ENCODE measurements at places on chromosomes 7 and 10.

GRCh38 chr7:143287935-143288826 lies at the start of gene CASP2:
TSS of gene CASP2 (plus strand) at chr7:143288351. CDS start at chr7:143288456, 105 bp downstream.
- DNase-seq = peak; percentile 95

DNA sequence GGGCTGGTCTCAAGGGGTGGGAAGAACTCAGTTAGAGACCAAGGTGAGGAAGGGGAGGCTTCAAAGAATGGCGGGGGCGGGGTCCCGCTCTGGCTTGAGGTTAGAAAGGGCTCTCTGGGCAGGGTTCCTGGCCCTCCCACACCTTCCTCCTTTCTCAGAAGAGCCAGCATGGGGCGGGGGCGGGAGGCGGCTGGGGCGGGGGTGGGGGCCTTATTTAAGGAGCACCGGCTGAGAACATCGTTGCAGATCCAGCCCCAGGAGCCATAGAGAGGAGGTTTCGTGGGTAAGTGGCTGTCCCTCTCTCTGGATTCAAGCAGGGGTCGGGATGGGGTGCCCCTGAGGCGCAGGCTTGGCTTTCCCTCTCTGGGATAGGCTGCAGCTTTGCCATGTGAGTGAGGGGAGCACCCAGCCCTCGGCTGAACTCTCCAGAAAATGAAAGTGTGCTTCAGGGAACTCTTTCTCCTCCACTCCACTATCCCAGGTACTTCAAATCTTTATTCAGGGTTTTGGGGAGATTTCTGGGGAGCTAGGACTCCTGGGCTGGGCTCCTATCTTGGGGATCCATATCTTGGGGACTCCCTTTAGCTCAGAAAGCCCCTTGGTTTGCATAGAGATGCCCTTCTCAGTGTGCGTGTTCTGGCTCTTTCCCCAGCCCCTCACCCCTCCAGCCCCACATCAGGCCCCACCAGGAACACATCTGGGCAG lies 3.3 kb upstream of the CUEDC2 start:
- peak; percentile 30 for DNase-seq

DNA sequence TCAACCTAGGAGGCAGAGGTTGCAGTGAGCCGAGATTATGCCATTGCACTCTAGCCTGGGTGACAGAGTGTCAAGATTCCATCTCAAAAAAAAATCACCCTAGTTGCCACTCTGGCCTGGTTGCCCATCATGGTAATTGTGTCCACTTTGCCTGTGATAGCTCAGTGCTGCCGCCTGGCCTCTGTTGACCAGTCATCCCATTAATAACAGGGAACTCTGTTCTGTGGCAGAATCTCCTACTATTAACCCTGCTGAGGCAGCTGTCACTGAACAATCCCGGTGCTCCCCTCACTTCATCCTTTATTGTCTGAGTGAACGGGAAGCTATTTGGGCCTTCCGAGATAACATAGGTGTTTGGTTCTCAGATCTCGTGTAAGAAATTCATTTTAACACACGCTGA lies 14.6 kb downstream of the ZNF3 start:
- no peak for DNase-seq

DNA sequence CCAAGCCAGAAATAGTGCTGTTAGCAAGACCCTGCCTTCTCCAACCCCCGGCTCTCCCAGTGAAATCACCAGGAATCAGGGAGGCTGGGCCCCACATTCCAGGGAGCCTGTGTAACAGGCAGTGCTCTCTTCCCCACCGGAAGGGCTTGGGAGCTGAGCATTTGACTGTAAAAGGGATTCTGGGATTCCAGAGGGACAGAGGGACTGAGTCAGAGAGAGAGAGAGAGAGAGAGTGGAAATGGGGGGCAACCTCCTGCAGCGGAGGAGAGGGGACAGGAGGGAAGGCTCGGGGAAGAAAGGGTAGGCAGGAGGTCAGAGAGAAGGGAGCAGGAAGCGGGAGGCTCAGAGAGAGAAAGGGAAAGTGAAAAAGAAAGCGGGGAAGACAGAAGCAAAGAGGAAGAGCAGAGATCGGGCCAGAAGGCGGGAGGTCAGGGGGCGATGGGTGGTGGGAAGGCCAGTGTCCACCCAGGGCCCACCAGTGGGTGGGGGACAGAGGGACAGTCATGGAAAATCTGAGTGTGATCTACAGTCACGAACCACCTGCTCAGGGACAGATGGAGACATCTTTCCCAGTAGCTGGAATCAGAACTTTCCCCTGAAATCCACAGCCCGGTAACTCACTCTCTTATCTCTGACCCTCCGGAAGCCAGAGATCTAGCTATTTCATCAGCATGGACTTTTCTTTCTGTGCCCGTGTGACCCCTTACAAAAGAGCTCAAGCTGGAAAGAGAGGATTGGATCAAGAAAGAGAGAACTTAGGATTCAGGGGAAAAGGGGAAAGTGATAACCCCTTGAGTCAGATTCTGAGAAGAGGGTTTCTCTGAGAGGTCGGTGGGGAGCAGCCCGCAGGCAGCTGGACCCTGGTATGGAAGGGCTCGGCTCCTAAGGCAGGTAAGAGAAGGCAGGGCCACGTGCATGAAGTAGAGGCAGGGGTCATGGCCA lies 4.6 kb upstream of the SERPINE1 start:
- no peak for DNase-seq

DNA sequence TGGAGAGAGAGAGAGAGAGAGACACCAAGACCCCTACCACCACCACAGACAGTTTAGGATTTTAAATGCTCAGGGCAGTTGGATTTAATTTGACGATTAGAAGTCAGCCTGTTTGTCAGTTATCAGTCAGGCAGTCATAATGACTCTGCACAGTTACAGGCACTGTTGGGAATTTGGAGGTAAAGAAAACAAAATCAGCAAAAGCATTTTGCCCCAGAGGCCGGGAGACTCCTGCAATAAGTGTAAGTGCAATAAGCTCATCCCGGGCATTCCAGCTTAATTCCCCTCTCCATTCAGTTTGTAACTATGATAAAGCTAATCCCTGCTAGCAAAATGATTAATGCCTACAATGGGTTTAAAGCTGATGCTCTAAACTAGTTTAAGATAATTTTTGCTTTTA lies 13.5 kb downstream of the SEMA3C start:
- DNase-seq = no peak

DNA sequence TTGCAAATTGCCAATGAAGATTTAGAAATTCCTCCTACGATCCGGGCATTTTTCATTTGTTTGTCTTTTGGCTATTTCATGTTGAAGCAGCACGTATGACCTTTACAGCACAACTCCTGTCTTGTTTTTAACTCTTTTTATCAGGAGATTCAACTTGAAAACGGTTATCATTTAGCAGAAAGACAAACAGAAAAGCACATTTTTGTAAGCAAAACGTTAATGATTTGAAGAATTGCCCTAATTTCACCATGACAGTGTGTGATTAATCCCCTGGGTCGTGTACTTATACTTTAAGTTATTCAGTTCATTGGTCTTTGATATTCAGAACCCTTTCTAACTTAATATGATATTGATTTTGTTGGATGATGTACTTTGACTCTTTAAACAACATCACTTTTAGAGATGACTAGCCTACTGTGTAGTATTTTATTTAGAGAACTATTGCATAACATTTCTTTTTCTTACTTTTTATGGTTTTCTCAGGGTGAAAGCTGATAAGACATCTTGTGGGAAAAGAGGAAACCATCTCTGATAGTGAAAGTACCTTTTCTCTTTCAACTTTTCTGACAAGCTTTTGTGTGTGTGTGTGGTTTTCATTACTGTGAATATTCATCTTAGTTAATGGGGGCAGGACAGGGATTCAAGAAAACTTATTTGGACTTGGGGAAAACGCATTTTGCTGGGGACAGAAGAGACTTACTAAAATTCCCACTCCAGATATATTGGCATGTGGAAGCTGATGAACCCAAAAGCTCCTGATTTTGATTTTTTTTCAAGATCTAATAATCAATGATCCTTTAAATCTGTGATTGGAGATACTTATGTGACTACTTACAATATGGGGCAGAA lies 8.1 kb downstream of the HHEX start:
- DNase-seq = no peak

DNA sequence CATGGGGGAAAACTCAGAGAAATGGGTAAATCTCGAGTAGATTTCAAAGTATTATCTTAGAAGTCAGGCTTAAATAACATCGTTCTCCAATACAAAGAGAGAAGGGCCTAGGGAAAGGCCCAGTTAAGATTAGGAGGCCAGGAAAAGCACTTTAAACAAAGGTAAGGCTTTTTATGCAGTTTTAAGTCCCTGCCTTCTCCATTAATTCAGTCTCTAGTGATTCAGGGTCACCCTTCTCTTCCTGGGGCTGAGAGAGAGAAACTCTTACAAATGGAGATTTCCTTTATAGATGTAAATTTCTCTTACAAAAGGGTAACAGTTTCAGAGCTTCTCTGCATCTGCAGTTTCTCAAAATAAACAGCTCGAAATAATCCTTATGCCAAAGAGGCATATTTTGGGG lies 179.3 kb downstream of the HECW1 start:
- no peak for DNase-seq

DNA sequence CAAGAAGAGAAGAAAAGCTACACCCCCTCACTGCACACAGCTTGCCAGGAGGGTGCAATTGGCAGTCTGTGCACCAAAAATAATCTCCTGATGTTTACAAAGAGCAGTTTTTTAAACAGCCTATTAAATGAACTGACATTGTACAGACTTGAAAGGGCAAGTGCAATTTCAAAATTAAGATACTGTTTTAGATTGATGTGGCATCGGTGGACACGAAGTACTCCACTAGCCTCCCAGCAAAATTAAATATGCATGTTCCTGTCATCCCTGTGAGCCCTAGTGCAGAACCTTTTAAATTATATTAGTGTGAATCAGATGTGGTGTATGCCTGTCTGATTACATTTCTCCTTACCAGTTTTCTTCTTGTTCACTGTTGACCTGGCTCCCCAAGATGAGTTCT lies 87.9 kb downstream of the WIPF3 start:
- no peak for DNase-seq

GRCh38 chr10:5268743-5269142 lies 72.1 kb downstream of the AKR1C4 start:
- DNase-seq = no peak

DNA sequence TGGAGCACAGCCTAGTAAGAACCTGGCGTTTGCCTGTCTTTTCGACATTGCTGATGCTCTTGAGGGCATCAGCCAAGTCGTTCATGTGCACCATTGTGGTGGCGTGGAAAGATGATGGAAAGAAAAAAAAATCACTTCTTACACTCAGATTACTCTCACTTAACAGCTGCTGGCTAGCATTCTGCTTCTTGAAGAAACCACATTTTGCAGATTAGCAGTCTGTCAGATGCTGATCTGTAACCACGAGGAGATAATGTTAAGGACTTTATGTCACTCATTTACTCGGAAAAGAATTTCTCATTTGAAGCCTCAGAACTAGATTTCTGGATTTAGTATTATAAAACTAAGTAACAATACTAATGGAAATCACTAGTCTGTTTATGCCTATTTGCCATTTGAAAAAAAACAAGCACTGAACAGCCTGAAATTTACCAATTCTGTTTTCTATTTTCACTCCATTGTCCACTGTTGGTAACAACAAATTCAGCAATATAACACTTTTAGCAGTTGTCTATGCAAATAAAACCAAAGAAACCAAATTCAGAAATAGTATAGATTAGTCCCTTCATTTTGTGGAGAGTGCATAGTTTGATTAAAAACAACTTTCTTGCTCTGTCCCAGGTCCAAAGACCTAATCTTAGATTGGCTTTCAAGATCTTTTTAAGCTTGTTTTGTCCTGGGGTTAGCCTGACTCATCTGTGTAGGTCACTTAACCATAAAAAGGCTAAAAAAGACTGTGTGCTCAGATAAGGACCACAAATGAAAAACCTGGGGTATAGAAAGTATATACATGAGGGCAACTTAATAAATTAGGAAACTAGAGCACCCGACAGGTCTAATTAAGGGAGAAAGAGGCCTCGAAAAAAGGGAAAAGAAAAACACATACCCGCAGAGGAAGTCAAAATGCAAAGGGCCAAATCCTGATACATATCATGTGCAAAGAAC lies 67.5 kb downstream of the NT5C2 start:
- no peak for DNase-seq

GRCh38 chr7:65295409-65295808 lies 78.2 kb upstream of the ZNF92 start:
- no peak for DNase-seq

- DNase-seq = no peak
Measured at GRCh38 chr7:50317221-50317678, 12.7 kb downstream of the IKZF1 start.

GRCh38 chr10:132993271-132994184 lies 51.2 kb upstream of the CFAP46 start:
- no peak for DNase-seq

DNA sequence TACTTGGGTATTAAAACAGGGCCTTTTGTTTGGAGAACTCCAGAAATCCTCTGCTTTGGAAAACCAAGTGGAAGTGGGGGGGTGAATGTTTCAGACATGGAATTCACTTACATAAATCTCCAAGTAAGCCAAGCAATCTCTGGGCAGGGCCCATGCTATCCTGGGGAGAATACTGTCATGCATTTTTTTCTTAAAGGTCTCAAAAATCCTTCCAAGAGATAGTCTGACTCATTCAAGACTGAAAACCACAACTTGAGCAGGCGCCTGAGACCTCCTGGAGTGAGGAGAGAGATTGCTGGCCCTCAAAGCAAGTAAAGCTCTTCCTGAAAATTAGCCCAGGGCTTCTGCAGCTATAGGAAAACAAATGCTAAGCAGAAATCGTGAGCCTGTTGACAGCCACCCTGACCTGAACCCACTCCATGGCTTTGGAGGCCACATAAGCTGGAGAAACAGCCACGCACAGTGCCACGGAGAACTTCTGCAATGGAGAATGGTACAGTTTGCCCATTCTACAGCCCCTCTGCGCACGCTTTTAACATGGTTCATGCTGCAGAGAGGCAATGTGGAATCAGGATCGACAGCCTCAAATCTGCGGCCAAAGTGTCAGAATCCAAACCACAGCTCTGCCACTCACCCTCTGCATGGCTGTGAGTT lies 203.1 kb upstream of the AUTS2 start:
- no peak for DNase-seq

- no peak for DNase-seq
Measured at GRCh38 chr7:133253519-133253875, 619 bp downstream of the EXOC4 start.
